ENCODE measurements at places on chromosomes 13 and 19.

DNA sequence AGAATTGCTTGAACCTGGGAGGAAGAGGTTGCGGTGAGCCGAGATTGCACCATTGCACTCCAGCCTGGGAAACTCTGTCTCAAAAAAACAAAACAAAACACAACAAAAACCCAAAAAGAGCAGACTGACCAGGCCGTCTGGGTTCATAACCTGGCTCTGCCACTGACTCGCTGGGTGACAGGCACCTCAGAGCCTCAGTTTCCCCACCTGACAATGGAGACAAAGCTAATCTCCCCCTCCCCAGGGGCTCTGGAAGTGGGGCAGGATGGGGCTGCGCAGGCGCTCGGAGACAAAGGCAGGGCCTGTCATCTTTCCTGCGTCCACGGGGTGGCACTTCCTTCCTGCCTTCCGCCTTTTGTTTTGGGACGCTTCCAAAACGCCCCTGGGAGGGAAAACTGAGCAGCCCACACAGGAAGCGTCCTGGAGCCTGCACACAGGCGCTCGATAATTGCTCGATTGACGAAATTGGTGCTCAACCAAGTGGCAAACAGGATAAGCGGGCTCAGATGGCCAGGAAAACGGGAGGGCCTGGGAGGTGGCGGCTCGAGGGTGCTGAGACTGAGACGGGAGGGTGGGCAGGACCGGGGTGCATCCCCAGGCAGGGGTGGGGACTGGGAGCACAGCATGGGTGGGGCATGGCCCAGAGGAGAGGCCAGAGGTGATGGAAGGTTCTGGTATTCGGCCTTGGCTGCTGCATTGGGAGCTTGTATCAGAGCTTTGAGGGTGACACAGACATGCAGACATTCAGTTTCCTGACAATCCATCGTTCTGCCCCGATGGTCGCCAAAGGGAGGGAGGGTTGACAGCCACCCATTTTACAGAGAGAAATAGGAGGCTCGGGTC, 17.8 kb downstream of the SPC24 start:
- no peak for DNase-seq

GRCh38 chr13:76773448-76774094, 112.6 kb downstream of the KCTD12 start:
- no peak for DNase-seq

GRCh38 chr19:54252243-54252642, 4.8 kb downstream of the LILRB5 start:
- no peak for DNase-seq

DNA sequence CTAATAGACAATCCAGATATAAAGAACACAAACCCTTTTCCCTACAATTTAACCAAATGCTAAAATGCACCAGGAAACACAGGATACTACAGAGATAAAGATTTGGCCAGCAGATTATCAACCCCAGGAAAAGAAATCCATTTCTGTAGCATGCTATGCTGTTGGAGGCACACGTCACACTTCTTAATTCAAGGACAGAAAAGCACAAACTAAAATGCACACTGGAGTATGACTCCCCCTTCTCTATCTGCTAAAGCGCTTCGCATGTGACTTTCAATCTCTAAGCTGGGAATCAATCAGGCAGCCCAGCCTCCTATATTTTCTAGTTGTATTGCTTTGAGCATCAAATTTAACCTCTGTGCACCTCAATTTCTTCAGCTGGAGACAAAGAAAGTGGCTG, 22.2 kb downstream of the ABCC4 start:
- DNase-seq: no peak

- no peak for DNase-seq
These were observed 245.2 kb downstream of the DLEU7 start for GRCh38 chr13:50598338-50598737.

GRCh38 chr13:41775251-41775650, 185.7 kb downstream of the VWA8 start:
- no peak for DNase-seq

DNA sequence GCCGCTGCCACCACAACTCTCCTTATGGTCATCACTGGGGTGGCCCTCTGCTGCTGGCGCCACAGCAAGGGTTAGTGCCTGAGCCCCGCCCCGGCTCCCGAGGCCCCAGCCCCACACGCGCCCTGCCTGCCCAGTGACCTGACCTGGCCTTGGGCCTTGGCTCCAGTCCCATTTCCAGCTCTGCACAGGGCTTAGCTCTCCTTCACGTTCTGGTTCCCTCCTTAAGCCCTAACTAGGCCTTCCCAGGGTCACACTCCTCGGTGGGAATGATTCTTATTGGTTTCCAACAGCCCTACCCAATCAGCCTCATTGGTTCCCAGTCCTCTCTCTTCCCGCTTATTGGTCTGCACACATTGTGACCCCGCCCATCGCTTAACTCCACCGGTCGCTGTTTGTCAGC, 5.8 kb downstream of the KIRREL2 start:
- no peak for DNase-seq

Data from esophagus squamous epithelium (tissue), 5 donors.